ENCODE measurements at places on chromosomes 13 and 19. TPM values are rescaled to one million over a fixed set of nuclear protein-coding genes. Genes with fewer than 3 reads are reported as not detected.

The ZNF536 gene
- not detected for total RNA-seq

The DCT gene
- not detected for total RNA-seq

The IL12RB1 gene
- total RNA-seq = not detected

The ZNF573 gene
- total RNA-seq = 10.1 TPM

The F2RL3 gene
- total RNA-seq = not detected

The ZSCAN18 gene
- total RNA-seq = 45.3 TPM

The IFNL1 gene
- 1.0 TPM for total RNA-seq

The MYH14 gene
- total RNA-seq = 255 TPM

DNA sequence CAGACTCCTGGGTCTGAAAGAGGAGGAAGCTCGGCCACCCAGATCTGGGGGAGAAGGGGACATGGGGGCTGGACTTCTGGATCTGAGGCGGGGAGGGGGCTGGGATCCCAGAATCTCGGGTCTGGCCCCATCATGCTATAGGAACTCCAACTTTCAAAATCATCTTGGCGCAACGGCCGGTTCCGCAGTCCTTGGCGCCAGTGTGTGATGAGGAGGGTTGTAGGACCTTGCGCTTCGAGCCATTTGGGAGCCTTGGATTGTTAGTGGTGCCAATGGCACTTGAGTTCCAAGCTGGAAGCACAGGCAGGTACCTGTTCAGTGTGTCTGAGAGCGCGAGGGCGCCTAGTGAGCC is 324 bp downstream of the RUVBL2 start:
- H3K27ac ChIP-seq = peak overlapping the region; percentile 94
- no peaks in the 10 kb centered on the region for H3K27me3 ChIP-seq
- H3K36me3 ChIP-seq = peaks cover 66% of the 10 kb centered on the region
- peak overlapping the region; percentile 92 for H3K4me3 ChIP-seq

DNA sequence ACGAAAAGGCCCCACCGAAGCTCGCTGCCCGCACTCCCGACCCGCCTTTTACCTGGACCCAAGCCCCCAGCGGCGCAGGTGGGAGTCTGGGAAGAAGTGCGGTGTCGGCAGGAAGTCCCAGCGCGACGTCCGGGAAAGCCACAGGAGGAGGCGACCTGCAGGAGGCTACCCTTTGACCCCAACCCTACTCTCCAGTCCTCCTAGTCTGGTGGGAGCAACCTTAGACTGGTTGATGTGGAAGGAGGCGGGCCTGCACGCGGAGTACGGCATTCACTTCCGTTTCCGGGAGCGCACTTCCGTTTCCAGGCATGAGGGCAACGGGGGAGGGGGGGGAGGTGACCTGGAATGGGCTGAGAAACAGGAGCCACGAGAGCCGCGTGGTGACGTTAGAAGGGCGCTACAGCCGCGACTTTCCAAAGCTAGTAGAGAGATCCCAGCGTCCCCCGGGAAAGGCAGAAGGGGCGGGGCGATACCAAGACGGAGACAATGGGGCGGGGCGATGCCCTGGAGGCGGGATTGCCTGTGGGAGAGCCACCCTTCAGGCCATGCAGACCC is 28.5 kb downstream of the ZNF266 start:
- DNase-seq = no peak
- no peak overlapping the region for H3K4me3 ChIP-seq
- no peaks in the 10 kb centered on the region for H3K4me1 ChIP-seq
- no peaks in the 10 kb centered on the region for H3K27me3 ChIP-seq
- no peak overlapping the region for H3K27ac ChIP-seq

DNA sequence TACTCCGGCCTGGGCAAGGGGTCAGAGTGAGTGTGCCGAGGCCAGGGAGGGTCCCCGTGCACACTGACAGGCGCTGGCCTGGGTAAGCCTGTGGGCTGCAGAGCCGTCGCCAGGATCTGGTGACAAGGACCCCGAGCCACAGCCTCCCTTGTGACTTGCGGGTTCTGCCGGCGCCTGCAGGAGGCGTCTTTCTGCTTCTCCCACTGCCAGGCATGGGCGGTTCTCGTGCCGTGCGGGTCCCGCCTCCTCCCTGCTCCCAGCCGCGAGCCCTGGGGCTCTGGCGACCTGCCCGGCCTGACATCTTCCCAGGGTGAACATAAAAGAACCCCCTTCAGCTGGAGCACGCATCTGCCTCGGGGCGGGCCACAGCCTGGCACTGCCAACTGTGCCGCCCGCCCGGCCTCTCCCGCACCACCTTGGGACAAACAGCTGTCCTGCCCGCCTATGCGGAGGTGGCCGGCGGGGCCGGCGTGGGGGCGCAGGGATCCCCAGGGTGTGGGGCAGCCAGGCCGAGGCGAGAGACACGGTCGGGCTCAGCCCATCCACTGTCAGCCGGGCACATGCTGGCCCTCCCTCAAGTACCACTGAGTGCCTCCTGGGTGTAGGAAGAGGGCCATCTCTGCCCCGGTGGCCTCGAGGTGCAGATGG is 1.5 kb upstream of the HCN2 start:
- H3K27ac ChIP-seq = no peak overlapping the region
- peaks cover 27% of the 10 kb centered on the region for H3K36me3 ChIP-seq
- H3K4me3 ChIP-seq = no peak overlapping the region

GRCh38 chr19:46753420-46754155 is 7.3 kb upstream of the STRN4 start:
- peak; percentile 60 for DNase-seq
- no peaks in the 10 kb centered on the region for H3K27me3 ChIP-seq
- H3K4me3 ChIP-seq = no peak overlapping the region
- no peaks in the 10 kb centered on the region for H3K4me1 ChIP-seq
